RCC 7860 (cell line): ENCODE measurements at places on chromosomes 5 and 9.

DNA sequence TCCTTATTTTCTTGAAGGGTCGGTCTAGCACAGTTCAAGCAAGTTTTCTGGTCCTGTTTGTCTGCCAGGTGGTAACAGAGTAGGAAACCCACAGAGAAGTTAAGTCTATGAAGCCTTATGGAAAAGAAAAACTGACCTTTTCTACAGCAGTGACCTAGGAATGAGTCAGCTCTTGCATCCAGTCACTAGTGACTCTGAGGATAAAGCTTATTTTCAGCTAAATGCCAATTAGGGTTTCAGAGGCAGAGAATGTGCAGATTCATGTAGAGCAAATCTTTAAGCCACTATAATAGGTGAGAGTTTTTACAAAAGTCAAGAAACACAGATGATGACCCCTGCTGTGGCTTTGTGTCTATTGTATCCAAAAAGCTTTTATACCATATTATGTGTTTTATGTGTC lies 100.7 kb downstream of the CWC27 start:
- peak; percentile 34 for DNase-seq

GRCh38 chr9:138117101-138117750 lies 239.6 kb downstream of the CACNA1B start:
- DNase-seq = no peak

DNA sequence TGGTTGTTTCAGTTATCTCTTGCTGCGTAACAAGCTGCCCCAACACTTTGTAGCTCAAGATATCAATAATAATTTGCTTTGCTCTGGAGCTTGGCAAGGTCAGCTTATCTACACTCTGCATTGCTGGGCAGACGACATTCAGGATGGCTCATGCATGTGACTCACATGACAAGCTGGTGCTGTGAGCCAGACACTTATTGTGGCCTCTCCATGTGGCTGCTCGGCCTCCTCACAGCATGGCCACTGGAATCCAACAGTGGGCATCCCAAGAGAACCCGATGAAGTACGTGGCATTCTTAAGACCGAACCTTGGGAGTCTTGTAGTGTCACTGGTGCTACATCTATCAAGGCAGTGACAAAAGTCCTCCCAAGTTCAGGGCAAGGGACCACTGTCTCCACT lies 94.2 kb upstream of the MVB12B start:
- DNase-seq = peak; percentile 24

- DNase-seq = peak; percentile 84
These were observed 60.1 kb upstream of the ZNF608 start for GRCh38 chr5:124806373-124807077.

DNA sequence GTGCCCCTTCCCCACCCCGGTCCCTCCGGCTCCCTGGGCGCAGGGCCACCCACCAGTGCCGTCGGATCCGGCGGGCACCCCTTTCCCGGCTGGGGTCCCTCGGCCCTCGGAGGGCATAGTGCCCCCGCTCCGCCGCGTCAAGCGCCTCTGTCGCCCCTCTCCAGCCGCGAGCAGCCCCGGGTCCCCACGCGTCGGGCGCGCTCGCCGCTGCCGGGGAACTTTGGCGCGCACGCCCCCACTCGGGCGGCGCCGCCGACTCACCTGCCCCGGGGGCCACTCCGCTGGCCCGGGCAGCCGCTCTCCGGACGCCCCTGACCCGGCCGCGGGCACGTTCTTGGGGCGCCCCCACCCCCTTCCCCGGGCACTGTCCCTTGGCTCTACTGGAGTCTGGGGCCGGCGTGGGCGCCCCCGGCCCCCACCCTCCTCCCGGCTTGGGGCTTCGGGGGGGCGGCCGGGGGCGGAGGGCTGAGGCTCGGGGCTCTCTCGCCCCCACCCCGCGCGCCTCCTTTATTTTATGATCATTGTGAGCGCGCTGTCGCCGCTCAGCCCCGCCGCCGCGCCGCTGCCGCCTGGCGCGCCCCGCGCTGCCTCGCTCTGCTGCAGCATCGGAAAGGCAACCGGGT lies 1.1 kb upstream of the FAM78A start:
- DNase-seq = no peak

- no peak for DNase-seq
These were observed 50.6 kb upstream of the GAS1 start for GRCh38 chr9:86997951-86998350.

DNA sequence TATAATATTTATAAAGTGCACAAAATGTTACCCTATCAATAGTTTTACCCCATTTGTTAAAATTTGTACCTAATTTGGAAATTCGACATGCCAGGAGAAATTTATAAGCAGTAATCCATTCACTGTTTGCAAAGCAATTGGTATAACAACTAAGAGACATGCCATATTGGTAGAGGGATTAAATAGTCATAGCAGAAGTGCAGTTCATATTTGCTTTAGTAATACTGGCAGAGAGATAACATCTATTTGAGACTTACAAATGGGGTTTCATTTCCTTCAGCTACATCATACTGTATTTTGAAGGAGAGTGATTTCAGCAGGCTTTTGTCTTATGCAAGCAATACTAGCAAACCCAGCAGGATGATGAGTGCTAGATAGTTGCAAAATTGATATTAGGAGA lies 610.4 kb upstream of the CDH10 start:
- DNase-seq = no peak

GRCh38 chr9:125443367-125443766 lies 181.7 kb downstream of the GAPVD1 start:
- DNase-seq = no peak

GRCh38 chr5:14590949-14591348 lies 9.4 kb downstream of the OTULINL start:
- DNase-seq = no peak

DNA sequence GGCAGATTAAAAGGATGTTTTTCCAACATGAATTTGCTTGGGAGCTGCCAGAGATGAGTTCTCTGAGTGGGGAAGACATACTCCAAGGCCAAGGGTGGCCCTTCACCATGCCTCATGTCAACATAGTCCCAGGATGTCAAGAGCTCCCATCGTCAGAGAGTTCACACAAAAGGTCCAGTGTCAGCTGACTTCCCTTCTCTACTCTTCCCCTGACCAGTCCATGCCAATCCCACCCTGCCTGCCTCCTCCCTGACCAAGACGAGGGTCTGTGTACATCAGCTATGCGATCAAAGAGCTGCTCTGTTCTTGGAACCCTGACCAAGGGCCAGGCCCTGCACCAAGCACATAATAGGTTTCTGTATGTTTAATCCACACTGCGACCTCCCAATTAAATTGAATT lies 71.2 kb upstream of the ZNF622 start:
- DNase-seq = no peak

DNA sequence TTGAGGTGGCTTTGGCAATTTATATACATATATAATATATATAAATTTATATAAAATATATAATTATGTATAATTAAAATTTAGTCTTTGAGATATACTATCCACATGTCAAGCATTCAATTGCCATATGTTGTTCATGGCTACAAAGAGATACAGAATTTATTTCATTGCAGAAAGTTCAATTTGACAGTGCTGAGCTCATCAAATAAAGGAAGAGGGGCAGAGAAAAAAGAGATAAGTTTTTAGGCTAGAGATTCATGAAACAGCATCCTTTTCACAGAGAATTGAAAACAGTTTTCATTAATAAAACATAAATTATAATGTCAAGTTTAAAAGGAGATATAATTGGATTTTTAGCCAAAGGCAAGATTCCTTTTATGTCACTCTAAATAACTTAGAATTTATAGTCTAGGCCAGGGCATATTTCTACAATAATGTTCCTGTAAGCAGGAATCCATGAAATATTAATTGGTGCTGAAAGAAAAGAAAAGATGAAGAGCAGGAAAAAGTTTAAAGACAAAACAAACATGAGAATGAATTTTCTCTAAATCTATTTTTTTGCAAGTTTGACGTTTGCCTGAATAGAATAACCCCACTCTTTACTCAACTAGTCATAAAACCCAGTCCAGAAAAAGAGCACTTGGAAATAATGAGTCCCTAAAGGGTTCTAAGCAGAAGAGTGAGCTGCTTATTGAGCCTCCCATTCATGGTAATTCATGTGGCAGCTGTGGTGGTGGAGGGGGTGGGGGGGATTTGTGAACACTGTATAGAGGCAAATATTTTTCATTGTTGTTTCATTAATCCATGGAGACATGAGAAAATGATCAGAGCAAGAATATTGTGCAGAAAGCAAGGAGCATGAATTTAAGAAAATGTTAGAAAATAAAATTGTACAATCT lies 1279.5 kb downstream of the CDH12 start:
- DNase-seq = no peak

GRCh38 chr5:1706428-1706827 lies 93.2 kb downstream of the MRPL36 start:
- DNase-seq = no peak

GRCh38 chr9:113219969-113220368 lies 1.1 kb downstream of the FKBP15 start:
- peak; percentile 70 for DNase-seq

- no peak for DNase-seq
These were observed 73.9 kb downstream of the ACTBL2 start for GRCh38 chr5:57408714-57409113.

DNA sequence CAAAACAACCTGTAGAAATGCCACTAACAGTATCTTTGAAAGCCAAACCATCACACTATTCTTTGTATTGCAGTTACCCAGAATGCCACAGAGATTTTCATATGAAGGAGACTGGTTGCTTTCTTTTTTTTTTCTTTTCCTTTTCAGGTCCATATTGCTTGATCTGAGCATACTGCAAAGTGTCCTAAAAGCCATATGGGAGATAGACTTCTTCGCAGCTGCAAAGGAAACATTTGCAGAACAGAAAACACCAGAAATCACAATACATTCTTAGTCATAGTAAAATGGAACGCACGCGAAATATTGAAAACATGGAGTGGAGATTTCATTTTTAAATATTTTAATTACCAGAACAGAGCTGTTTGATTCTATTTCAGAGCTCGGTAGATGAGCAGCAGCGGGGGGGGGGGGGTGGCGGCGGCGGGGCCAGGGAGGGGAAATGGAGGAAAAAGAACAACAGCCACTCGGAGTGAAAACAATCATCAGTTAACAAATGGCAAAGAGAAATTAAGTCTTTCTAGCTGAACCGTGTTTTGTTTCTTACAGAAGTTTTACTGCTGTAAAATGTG lies 284.1 kb downstream of the NFIB start:
- no peak for DNase-seq

DNA sequence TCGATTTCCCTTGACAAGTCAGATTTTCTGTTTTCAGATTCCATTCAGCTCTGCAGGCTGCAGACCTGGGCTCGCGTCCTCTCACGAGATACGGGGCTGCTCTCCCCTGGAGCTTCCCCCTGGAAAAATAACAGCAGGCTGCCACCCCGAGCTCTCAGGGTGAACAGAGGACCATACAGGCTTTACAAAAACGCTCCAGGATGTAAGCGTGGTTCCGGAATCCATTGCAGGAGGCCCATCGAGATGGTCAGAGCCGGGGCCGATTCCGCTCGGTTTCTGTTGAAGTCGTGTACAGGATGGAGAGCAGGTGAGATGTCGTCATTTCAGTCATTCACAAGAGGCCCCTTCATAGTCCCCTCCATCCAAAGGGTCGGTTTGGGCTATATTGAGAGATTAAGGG lies 297.7 kb upstream of the IRX4 start:
- no peak for DNase-seq

DNA sequence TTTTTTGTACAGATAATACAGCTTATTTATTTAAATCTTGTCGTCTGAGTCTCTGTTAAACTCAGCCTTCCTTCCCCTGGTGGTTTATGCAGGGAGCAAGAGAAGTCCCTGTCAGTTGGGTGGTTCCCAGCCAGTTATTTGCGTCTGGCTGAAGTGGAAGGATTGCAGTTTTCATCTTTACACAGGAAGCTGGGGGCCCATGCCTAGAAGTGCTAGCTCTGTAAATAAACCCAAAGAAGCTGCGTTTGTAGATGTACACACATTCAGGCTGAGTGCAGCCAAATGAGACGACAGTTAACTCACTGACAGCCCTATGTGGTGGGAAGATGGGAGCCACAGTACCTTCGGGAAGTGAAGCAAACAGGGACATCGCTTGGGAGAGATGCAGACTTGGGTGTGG lies 122.1 kb downstream of the SAXO1 start:
- peak; percentile 17 for DNase-seq

GRCh38 chr9:74138182-74138581 lies 359.0 kb upstream of the RORB start:
- no peak for DNase-seq

- DNase-seq = peak; percentile 70
These were observed 28.3 kb downstream of the IARS1 start for GRCh38 chr9:92265154-92265553.

GRCh38 chr5:56412601-56413379 lies 179.7 kb upstream of the ANKRD55 start:
- no peak for DNase-seq

- no peak for DNase-seq
These were observed 250.3 kb downstream of the TRIM32 start for GRCh38 chr9:116937361-116937760.

- no peak for DNase-seq
These were observed 99.7 kb upstream of the KIF2A start for GRCh38 chr5:62206150-62206829.

DNA sequence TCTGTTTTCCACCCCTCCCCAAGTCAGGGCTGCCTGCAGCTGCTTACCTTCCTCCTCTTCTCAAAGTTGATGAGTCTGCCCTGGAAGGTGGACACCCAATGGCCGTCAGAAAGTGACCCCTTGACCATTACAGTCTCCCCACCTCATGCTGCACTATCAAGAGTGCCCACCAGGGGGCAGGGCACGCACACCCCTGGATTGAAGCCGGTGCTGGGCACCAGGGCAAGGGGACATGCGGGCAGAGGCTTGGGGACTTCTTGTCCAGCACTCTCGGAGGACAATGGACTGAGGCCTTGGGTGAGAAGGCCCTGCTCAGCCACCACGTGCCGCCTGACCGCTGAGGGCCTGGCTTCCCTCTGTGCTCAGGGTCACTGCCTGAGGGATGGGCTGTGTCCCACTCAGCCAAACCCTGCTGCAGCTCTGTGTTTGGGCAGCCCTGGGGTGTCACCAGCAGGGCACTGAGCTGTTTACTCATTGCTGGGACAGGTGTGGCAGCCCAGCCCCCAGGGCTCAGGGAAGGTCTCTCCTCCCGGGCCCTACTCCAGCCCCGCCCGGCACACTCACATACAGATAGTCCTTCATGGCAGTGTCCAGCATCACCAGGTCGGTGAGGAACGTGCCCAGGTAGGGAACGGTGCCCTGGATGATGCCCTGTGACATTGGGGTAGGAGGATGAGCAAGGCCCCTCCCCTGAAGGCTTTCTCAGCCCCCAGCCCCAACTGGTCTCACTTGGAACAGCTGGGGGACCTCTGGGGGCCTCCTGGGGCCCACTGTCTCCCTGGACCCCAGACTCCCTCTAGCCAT lies 17.7 kb downstream of the RALGDS start:
- peak; percentile 22 for DNase-seq

DNA sequence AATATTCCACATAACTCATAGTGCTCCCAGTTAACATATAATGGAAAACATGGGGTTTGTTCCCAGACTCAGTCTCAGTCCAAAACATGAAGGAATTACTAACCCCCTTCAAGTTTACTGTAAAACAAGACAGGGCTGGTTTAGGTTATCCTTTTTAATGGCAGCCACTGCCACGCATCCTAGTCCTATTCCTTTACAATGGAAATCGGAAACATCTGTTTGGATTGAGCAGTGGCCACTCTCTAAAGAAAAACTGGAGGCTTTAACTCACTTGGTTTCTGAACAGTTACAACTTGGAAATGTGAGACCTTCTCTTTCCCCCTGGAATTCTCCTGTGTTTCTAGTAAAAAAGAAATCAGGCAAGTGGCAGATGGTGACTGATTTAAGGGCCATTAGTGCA lies 609.9 kb upstream of the ACO1 start:
- DNase-seq = no peak

GRCh38 chr5:40594811-40595210 lies 84.9 kb upstream of the PTGER4 start:
- no peak for DNase-seq

GRCh38 chr5:98111686-98112085 lies 661.8 kb upstream of the RGMB start:
- DNase-seq = no peak
